ENCODE measurements at places on chromosomes 1 and 21.

GRCh38 chr1:19569786-19570185 is 74.3 kb upstream of the NBL1 start:
- no peak for DNase-seq

DNA sequence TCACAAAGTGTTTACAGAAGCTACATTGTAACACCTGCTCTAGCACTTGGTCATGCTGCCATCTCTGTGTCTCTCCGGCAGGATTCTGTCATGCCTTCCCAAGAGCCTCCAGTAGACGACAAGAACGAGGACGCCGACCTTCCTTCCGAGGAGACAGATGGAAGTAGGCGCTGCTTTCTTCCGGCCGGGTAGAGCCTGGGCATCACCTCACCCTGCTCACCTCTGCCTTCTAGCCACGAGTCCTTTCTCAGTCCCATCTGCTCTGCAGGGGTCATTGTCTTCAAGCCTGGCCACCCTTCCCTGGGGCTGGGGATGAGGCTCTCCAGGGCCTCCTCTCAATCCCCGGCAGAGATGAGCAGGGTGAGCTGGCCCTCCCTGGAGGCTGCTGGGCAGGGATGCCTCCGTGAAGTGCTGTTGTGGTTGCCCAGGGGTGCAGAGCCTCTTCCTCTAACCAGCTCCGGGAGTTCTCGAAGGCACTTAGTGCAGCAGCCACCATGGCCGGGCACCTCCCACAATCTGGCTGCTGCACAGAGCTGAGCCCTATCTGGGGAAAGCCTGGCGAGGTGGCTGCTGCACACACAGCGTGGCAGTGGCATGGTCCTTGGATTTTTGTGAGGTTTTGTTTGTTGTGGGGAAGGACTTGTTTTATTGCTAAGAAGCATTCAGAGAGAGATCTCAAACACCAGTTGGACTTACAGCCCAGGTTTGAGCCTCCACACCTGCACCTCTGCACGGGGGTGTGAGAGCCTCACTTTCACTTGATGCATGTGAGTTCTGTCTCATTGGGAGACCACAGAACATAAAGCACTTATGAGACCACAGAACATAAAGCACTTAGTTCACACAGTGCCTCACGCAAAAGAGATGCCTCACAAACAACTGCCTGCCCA is 48.4 kb downstream of the FAAP20 start:
- DNase-seq = no peak

DNA sequence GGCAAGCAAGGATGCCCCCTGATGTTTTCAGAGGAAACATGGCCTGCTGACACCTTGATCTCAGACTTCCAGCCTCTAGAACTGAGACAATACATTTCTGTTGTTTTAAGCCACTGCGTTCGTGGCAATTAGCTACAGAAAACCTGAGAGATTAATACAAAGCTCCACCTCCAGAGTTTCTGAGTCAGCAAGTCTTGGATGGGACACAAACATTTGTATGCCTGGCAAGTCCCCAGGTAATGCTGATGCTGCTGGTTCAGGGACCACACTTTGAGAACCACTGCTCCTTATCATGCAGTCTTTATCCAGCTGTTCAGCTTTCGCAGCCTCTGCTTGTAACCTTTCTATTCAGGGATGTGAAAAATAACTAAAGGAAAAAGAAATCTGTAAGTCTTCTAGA is 565.7 kb upstream of the PLXNA2 start:
- no peak for DNase-seq

DNA sequence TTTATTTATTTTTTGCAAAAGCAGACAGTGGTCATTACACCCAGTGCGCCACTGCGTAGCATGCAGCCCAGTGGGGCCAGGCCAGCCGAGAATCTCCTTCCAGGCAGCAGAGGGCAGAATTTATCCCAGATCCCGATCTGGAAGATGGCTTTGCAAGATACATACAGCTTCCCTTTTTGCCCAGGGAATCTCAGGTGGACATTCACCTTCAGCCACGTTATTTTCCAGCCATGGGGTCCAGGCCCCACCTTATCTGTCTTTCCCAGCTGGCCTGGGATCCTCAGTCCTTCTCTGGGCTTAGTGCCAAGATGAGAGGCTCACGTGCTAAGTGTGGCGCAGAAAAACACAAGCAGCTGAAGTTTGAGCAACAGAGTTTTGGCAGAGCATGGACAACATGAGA is 123.6 kb downstream of the AJAP1 start:
- DNase-seq = no peak

- no peak for DNase-seq
These were observed 7.0 kb downstream of the ARPC5 start for GRCh38 chr1:183628537-183628936.

DNA sequence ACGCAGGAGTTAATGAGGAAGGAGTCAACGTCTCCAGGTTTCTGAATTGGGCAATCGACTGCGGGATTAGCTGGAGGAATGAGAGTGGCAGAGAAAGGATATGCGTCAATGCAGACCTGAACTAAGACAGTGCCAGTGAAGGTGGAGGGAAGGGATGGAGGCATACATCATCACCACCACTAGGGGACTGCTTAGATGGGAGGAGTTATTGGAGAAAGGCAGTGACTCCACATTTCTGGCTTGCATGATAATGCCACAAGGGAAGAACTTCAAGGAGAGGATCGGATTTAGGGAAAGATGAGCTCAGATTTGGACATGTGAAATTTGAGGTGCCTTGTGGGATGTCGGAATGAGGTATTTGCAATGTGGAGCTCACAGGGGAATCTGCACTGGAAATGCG is 17.5 kb downstream of the VASH2 start:
- no peak for DNase-seq

DNA sequence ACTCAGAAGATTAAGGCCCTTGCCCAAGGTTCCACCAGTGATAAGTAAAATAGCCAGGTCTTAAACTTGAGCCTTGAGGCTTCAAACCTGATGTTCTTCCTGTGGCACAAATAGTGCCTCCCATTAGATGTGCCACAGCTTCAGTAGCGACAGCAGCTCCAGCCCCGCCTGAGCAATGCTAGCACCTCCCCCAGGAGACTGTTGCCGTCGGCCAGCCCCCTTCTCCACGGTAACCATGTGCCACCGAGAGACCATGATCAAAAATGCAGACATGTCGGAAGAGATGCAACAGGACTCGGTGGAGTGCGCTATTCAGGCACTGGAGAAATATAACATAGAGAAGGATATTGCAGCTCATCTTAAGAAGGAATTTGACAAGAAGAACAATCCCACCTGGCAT is 32.2 kb downstream of the KLHDC7A start:
- DNase-seq = no peak

- DNase-seq = no peak
These were observed 51.9 kb downstream of the LDLRAD2 start for GRCh38 chr1:21863981-21864380.

GRCh38 chr1:226945858-226946245 is 5.8 kb downstream of the COQ8A start:
- DNase-seq = no peak

- no peak for DNase-seq
These were observed at the start of gene ADAMTS5 for GRCh38 chr21:26967062-26967913. Gene ADAMTS5 (minus strand): TSS chr21:26967088. CDS start chr21:26966391, 697 bp downstream.

GRCh38 chr1:15848143-15848928 is 829 bp downstream of the SPEN start:
- peak; percentile 26 for DNase-seq

DNA sequence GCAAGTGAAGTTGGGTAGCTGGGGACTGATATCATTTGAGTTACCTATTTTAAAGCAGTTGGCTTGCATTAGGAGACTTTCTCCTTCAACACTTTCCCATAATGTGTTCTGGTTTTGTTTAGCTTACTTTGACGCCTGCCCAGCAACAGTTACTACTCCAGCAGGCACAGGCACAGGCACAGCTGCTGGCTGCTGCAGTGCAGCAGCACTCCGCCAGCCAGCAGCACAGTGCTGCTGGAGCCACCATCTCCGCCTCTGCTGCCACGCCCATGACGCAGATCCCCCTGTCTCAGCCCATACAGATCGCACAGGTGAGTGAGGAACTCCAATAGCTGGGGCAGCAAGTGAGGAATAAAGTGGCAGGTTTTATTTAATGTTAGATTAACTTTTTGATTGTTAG is 144.3 kb downstream of the CD247 start:
- DNase-seq = no peak

- no peak for DNase-seq
These were observed 67.4 kb upstream of the CTTNBP2NL start for GRCh38 chr1:112328600-112328999.

- no peak for DNase-seq
These were observed 2.9 kb downstream of the KRTAP10-2 start for GRCh38 chr21:44548381-44548780.

DNA sequence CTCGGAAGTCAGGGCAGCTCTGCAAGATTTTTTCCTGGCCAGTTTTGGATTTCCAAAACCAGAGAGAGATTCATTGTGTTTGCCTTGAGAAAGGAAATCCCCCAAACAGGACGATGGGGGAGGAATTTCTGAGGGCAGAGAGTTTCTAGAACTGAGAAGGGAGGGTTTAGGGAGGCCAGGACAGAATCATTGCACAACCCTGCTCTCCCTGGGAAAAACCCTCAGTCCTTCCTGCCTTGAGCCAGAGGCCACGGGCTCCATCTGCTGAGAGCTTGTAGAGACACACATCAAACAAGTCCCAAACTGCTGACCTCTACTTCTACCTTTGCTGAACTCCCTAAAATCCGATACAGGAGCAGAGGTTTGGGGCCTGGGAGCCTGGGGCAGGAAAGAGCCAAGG is 99.7 kb downstream of the NMNAT2 start:
- no peak for DNase-seq

DNA sequence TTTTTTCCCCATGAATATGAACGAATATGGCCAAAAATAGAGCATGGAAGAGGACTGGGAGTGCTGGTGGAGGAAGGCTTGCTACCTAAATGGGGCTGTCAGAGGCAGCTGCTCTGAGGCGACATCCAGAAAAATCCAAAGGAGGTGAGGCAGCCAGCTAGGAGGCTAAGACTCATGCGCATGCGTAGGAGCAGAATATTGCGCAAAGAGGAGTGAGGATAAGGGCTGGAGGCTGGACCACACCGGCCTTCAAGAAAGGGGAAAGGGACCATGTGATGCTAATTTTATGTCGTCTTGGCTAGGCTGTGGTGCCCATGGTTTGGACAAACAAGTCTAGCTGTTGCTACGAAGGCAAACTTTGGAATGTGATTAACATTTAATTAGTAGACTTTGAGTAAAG is 30.5 kb downstream of the HEYL start:
- DNase-seq = no peak

DNA sequence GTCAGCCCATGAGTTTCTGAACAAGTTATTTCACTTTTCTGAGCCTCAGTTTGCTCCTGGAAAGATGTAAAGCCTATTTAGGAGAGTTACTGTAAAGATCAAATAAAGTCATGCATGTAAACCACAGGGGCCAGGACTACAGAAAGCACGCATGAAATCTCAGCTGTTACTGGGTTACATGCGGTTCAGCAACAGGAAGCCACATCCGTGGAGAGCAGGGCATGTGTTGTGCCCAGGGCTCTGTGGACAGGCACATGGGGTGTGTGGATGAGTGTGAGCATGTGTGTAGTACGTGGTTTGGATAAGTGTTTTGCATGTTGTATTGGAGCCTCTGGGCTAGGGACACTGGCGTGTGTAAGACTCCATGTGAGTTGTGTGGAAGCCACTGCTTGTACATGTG is 2.2 kb upstream of the EPHA2 start:
- DNase-seq = no peak

GRCh38 chr21:42225571-42226155 is 6.7 kb downstream of the ABCG1 start:
- no peak for DNase-seq

DNA sequence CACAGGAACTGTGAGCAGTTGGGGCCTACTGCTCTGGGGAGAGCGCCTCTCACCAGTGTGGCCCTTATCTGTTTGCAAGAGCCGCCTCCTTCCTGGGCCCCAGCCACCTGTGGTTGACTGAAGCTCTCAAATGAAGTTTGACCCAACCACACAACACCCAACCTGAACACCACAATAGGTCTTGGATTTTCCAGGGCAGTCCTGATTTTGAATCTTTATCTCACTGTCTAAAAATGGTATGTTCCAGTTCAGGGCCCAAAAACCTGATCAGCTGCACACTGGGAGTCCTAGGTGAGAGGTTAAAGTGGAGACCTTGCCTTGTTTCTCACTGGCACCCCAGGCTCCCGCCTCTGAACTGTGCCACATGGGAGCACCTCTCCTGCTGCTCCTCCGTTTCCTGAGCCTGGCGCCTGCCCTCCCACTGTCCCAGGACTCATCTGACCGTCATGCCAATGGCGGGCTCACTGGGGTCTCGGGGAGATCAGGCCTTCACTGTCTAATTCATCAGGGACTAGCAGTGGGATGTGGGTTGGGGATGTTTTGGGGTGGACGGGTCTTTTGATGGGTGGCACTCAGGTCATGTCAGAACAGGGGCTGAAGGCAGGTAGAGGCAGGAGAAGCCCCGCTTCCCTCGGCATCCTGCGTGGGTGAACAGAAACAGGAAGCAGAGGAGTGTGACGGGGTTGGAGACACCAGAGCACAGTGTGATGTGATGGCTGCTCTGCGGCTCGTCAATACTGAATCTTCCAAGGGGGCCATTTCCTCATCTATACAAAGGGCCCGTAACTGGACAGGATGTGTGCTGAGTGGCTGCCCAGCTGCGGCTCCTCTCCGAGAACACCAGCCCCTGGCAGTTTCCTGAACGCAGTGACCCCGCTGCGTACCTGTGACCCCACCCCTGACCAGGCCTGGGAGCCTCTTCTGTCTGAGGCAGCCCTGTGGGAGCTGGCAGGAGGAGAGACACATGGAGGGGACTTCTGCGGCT is 59.6 kb upstream of the ITPKB start:
- peak; percentile 42 for DNase-seq

DNA sequence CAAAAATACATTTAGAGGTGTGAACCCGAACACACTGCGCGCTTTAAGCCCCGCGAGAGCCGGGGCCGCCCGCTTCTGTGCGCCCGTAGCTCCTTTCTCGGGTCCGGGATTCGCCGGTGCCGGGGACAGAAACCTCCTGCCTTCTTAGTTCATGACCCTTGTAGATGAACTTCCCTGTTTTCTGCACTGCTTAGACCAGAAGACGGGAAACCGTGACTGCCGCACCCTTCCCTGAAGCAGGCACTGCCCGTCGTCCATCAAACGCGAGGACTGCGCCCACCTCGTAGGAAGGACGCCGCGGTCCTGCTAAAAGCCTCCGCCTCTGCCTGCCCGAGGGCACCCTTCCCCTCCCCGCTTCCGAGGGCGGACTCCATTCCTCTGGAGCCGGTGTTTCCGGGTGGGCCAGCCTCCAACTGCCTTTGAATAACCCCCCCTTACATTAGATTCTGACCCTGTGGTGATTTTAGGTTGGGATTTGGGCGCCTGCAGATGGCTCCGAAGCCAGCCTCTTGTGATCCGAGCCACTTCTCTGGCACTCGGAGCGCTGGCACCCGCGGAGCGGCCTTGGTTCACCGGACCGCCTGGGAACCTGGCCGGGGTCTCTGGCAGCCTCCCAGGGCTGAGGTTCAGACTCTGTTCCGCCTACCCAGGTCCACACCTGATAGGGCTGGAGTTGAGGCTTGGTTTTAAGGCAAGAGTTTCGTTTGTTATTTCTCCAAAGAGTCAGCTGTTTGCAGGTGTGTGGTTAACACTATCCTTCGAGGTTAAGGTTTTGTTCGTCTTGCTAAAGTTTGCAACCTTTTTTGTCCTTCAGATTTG is 1.2 kb upstream of the PTTG1IP start:
- DNase-seq = no peak

GRCh38 chr1:197130677-197131304 is 15.7 kb downstream of the ASPM start:
- DNase-seq = no peak

- DNase-seq = no peak
These were observed 27.6 kb downstream of the ABCA4 start for GRCh38 chr1:94093396-94093795.
